Stimulated activated CD8-positive, alpha-beta memory T cell treated with anti-CD3 and anti-CD28 coated beads, Interleukin-4, amount 100 ng/mL, for 1 hour (primary cell): ENCODE measurements at places on chromosomes 11 and 22.

- no peak for DNase-seq
These were observed 8.4 kb downstream of the APOL4 start for GRCh38 chr22:36193171-36193570.

DNA sequence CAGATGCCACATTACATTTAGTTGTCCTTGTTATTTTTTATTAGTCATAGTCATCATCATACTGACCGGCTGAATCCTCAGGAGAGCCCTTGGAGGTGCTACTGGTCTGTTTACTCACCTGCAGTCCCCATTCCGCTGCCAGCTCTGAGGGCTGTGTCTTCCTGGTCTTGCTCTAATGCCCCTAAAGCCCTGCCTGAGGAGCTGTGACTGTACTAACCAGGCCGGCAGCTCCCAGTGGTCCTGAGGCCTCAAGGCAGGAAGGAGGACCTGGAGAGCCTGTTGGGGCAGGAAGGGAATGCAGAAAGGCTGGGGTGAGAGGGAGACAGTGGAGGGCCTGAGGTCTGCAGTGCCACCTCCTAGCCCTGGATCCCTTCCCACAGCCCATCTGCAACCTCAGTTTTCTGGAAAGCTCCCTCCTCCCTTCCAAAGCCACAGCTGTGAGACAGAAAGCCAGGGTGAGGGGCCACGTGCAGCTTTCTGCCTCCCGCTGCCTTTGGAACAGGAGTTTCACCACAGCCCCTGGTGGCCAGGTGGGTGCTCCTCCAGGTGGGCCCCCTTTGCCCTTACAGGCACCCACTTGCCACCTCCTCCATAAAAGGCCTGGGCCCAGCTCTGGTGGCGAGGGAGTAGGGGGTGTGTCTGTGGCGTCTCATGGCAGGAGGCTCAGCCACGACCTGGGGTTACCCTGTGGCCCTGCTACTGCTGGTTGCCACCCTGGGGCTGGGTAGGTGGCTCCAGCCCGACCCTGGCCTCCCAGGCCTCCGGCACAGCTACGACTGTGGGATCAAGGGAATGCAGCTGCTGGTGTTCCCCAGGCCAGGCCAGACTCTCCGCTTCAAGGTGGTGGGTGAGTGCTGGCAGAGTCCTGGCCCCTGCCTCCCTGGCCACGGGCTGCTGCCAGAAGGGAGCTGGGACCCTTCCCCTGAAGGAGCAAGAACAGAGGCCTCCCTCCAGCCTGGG, at the start of gene ZP1:
Gene ZP1 (plus strand): TSS at position 632 of the 960 bp plus-strand sequence. CDS start 20 bp downstream, at position 652.
- no peak for DNase-seq

DNA sequence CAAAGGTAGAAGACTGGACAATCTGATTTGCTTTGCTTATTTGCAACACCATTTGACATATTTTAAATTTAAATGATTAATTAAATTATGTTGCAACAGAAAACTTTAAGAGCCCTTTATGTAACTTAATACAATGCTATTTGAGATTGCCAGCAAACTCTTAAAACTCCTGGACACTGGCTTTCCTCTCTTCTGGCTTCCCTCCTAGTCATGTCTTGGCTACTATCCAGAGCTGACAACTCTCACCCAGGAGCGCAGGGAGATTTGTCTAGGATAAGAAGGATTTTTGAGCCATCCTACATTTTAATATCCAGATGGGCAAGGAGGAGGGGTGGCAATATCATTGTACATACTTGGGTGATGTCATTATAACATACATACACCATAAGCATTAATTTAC, 134.3 kb downstream of the ELP4 start:
- no peak for DNase-seq

DNA sequence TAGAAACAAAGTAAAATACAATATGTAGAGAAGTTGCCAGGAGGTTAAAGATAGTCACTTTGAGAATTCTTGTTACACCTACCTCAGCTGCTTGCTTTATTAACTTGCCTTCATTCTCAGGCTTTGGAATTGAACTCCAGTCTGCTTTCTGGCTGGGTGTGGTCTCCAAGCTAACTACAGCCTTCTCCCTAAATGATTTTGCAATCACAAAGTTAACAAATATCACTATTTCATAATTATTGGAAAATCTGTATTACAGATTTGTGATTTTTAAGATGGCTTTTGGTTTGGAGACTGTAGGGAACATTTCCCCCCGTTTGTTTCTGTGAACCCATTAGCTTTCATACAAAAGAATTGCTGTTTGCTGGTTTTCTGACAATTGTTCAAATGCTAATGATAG, 2.2 kb downstream of the PLAAT5 start:
- DNase-seq, result no peak

DNA sequence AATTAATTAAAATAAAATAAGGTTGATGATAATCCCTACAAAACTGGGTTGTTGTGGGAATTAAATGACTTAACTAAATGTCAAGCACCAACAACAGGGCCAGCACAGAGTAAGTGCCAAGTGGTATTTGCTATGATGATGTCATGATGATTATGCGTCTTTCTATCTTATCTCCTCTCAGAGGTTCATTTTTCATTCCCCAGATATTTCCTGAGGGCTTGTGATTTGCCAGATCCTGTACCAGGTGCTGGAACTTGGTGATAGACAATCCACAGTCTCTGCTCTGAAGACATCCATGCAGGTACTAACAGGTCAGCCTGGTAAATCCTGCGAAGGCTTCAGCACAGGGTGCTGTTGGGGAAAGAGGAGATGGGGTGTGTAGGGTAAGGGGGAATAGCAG, 8.1 kb upstream of the MYH9 start:
- no peak for DNase-seq

GRCh38 chr11:134994431-134994830, 582.4 kb upstream of the B3GAT1 start:
- DNase-seq, result no peak

- no peak for DNase-seq
These were observed 82.0 kb upstream of the OR5AK2 start for GRCh38 chr11:56906683-56907148.

GRCh38 chr11:34508524-34508923, 5.1 kb downstream of the ELF5 start:
- DNase-seq, result no peak

- no peak for DNase-seq
These were observed 1156.6 kb downstream of the TBC1D22A start for GRCh38 chr22:47919001-47919441.
